Body of pancreas (tissue), 4 donors: ENCODE measurements at places on chromosomes 2 and 18.

DNA sequence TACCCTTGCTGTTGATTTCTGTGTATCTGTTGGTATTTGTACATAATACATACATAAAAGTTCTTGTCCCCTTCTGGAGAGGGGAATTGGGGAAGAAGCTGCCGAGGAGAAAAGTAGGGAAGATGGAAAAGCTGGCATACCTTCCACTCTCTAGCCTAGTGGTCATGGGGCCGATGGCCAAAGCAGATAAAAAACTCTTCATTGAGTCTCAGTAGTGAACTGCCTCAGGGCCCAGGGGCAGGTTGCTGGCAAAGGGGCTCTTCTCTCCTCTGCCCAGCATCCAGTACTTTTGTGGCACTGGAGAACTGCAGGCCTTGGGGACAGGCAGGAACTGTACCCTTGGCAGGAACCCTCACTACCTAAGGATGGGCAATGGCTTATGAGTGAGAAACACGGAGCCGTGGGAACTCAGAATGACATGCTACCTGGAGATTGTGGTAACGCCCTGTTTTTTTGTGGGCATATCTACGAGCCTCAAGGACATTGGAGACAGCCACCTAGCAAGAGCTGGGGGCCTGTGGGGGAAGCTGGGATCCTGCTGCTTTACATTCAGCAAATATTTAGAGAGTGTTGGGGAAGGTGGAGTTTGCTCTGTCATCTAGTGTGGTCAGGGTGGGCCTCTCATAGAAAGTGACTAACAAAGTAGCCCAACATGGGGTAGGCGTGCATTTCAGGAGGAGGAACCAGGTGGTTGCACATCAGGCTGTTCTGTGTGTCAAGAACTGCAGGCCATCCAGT lies 22.6 kb upstream of the ITGB6 start:
- DNase-seq = no peak

DNA sequence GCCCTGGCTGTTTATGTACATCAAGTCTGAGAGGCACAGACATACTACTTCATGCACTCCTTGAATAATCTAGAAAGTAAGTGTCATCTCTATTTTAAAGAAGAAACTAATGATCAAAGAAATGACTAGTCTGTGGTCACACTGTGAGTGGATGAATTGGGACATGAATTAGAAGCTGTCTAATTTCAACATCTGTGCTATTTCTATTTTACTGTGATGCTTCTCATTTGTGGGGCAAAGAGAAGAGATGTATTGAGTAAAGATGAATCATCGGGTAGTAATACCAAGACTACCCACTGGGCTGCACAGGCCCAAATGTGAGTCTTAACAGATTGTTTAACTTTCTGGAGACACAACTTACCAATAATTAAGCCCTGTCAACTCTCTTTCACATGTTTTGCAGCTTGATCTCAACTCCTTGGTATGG lies 42.4 kb upstream of the MTIF2 start:
- DNase-seq = no peak

DNA sequence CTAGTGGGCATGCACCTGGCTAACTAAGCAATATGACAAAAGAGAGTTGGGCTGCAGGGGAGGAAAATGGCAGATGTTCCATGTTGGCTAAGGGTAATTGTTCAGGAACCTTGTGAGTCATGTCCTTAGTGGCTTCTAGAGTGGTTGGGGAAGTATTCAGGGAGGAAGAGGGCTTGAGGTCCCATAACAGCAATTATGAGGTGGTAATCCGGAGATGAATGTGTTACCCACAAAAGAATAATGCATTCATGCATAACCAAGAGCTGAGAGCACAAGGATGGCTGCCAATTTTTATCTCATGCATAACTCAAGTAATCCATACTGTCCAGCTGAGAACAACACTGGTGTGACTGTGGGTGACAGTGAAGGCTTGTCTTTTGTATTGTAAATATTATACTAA lies 42.9 kb downstream of the TMEFF2 start:
- DNase-seq = no peak

GRCh38 chr2:58796239-58796910 lies 555.2 kb upstream of the FANCL start:
- DNase-seq = no peak

DNA sequence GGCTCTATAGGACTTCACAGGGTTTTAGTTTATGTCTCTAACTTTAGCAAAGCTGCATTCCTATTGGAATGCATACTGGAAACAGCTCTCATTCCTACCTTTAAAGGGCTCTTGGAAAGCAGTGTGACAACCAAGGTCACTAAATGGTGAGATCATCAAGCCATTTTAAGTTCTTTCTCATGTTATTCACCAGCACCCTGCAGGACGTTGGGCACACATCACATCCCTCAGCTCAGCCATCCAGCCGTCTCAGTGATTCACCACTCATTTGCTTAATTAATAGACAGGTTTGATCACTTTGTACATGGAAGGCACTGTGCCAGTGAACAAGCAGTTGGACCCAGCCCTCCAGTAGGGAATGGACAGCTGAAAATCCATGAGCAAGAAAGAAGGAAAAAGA lies 32.2 kb upstream of the RBM44 start:
- DNase-seq = no peak

DNA sequence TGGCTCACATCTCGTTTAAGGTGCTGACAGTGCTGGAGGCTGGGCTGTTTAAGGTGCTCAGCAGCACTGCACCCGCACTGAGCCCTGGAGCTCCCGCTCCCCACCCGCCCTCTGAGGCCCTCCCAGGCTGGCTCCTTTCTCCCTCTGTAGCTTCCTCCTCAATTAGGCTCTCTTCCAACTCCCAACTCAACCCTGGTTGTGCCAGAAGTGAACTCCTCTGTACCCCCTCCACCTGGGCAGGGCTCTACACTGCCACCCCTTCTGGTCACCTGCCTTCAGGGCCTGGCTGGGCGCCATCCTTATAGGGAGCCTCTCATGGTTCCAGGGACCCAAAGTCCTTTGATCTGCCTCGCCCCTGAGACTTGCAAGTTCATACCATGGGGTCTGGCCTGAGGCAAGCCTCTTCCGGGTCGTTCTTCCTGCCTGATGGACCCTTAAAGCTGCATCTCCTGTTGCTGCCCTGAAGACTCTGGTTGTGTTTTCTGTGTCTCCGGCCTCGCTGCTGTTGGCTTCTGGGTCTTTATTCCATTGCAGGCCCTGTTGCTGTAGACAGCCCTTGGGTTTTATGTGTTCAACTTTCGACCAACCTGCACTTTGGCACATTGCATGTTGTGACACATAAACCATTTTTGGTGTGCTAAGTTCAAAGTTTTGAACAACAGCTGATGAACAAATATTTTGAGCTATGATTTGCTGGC lies 199.6 kb downstream of the LDLRAD4 start:
- no peak for DNase-seq

DNA sequence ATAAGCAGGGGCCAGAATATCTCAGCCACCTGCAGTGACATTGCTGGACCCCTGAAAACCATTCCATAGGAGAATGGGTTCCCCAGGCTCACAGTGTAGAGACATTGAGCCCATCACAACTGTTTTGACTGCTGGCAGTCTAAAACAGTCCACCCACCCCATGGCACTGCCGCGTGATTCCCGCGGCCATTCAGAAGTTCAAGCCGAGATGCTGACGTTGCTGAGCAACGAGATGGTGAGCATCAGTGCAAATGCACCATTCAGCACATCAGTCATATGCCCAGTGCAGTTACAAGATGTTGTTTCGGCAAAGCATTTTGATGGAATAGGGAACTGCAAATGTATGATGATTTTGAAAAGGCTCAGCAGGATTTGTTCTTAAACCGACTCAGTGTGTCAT lies 139.4 kb downstream of the GFPT1 start:
- no peak for DNase-seq
